ENCODE measurements at places on chromosomes 16 and 17.

GRCh38 chr16:27179500-27180072 is 23.7 kb upstream of the KDM8 start:
- peak; percentile 74 for DNase-seq

GRCh38 chr16:57825298-57826044 is 23.2 kb upstream of the KIFC3 start:
- no peak for DNase-seq

DNA sequence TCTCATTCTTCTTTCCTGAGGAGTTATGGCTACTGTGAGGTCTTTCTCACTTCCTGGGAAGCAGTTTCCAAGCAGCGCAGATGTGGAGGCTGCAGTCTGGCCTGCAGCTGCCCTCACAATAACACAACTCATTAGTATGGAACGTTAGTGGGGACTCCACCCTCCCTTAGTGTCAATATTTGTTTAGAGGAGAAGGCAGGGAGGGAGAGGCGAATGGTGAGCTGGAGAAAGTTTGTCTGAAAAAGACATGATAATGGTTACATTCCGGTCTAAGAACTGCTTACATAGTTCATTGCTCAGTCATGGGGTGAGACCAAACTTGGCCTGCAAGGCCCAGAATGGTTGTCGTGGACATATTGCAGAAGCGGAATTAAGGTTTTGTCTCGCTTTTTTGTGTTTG is 170.2 kb downstream of the HS3ST3B1 start:
- DNase-seq: no peak

DNA sequence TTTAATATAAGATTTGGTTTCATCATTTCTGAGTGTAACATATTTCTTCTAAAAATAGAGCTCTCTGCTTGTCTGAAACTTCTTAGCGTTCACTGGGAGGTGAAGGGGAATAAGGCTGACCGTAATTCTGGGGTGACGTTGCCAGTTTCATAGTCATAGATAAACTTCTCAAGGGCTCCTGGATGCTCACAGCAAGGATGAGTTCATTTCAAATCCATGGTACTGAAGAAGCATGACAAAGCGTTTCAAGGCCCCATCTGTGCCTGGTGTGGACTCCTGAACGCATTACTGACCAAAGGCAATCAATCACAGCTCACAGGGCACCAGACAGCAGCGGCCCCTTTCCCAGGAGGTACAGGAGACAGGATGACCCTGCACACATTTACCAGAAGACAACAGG is 12.0 kb upstream of the EVPL start:
- DNase-seq: no peak

- DNase-seq: no peak
Measured at GRCh38 chr17:50922721-50923405, 56.7 kb upstream of the TOB1 start.

DNA sequence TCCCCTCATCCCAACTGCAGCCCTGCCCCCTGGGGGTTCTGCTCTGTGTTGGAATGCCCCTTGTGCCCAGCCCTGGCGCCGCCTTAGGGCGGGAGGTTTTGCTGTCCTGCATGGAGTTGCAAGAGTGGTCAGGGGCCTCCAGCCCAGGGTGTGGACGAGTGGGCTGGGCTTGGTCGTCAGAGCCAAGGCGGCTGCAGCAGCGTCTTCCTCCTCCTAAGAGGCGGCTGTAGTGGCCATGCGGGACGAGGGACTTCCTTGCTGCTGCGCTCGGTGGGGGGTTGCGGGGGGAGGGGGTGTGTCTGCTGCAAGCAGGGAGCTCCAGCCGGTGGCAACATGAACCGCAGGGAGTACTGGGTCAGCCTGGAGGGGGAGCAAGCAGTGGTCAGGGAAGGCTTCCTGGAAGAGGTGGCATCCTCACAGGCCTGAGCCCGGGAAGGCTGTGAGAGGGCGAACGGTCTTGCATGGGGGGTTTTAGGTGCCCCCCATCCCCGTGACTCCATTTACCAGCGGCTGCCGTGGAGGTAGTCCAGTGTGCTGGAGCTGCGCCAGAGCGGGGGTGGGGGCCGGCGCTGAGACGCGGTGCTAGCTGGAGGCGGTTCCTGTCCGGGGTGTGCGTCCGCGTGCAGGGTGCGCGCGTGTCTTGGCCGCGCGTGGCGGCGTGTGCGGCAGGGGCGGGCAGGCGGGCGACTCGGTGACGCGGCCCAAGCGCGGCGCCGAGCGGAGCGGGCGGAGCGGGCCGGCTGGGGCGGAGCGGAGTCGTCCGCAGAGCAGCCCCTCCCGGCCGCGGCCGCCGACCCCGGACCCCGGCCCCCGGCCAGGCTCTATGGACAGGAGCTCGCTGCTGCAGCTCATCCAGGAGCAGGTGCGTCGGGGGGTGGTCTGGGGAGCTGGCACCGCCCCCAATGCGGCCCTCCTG is at the start of gene RHBDL1:
Gene RHBDL1 (plus strand): TSS at position 704 of the 916 bp plus-strand sequence. CDS start 120 bp downstream, at position 824.
- no peak for DNase-seq

DNA sequence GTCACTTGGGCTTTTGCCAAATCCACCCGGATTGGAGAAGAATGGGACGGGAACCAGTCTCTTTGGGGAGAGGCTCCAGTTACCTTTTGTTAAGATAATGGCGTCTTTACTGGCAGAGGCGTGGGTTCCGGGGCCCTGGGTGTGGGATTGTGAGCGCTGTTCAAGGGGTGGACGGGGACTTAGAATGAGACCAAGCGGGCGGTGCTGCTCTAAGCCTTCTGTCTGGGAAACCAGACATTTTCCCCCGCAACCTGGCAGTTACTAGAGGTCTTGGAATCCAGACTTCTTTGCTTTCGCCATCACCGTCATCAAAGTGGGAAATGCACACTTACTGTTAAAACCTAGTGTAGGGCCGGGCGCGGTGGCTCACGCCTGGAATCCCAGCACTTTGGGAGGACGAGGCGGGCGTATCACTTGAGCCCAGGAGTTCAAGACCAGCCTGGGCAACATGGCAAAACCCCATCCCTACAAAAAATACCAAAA is 706 bp downstream of the TEN1 start:
- DNase-seq: no peak

GRCh38 chr17:145671-146541 is 8.5 kb downstream of the SCGB1C2 start:
- DNase-seq: no peak

DNA sequence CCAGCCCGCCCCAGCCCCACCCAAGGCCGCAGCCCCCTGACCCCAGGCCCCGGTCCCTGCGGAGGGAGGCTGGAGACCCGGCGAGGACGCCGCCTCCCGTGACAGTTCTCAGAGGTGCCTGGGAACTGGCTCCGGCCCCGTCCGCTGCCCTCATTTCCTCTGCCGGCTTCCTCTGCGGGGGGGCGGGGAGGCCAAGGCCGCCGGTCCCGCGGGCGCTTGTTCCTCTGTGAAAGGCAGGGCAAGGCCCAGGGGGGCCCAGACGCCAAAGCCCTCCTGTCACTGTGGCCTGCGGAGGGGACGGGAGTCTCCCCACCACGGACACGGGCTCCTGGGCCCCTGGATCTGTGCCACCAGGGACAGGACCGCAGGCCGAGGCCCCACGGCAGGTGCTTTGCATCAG is 5.0 kb upstream of the PVALEF start:
- no peak for DNase-seq
